ENCODE measurements at places on chromosomes 7 and 10. TPM values are rescaled to one million over a fixed set of nuclear protein-coding genes. Genes with fewer than 3 reads are reported as not detected.
A peak's percentile ranks its signal among the peaks of the same experiment; 100 is the strongest.

- no peak for DNase-seq
Observed at GRCh38 chr10:128230401-128230800, 104.2 kb upstream of the MKI67 start.

- no peak for DNase-seq
Observed at GRCh38 chr7:130397051-130397757, 16.9 kb downstream of the CPA1 start.

- no peak for DNase-seq
Observed at GRCh38 chr10:102581981-102582580, 62.2 kb upstream of the TRIM8 start.

DNA sequence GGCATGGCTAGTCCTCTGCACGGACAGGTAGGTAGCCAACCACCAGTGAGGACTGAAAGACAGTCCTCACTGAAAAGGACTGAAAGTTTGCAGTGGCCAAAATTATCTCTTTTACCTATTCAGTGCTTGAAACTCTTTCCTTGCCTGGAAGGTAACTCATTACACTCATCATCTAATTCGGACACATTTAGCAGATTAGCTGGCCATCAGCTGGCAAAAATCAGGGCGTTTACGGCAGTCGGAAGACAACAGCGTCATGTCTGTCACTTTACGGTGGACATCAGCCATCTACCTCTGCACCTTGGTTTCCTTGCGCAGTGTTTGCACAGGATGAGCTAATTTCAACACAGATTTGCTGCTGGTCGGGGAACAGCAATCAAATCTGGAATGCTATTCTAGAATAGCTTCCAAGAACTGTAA, 740 bp downstream of the ANXA7 start:
- peak; percentile 47 for DNase-seq

Gene INA
- 2.0 TPM for total RNA-seq

Data from ureter (tissue), 1 donor.